Stimulated activated CD4-positive, alpha-beta T cell treated with anti-CD3 and anti-CD28 coated beads, TNF-alpha, amount 100 ng/mL, for 4 hours (primary cell): ENCODE measurements at places on chromosomes 4 and X.

- DNase-seq, result no peak
Measured at GRCh38 chr4:21205821-21206531, 505.7 kb downstream of the PACRGL start.

- DNase-seq, result no peak
Measured at GRCh38 chr4:106334741-106335470, 18.6 kb downstream of the AIMP1 start.

DNA sequence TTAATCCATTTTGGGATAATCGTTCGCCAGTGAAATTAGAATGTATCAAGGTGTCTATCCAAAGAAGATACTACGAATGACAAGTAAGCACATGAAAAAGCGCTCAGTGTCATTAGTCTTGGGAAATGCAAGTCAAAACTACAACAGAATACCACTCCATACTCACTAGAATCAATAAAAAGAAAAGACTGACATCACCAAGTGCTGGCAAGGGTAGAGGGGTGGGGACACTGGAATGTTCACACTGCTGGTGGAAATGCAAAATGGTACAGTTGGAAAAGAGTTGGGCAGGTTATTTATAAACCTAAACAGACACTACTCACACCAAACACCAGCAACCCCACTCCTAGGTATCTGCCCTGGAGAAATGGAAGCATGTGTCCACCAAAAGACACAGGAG lies 11.2 kb downstream of the WDR1 start:
- DNase-seq, result no peak

DNA sequence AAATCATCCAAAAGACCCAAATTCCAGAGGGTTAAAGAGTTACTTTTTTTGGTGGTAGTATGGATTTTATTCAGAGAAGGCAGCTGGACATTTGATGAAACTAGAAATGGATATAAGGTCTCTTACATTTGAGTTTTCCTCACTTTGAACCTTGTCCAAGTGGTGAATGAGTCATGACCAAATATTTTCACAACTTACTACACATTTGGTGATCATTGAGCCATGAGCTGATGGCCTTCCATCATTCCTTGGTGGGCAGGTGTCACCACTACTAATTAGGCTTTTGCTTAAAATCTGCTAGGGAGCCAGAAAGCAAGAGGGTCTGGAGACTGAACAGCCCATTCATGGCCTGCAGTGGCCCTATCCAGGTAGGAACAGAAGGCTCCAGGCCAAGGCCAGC lies 620.2 kb upstream of the INTU start:
- DNase-seq, result no peak

- no peak for DNase-seq
Measured at GRCh38 chr4:100117750-100118149, 72.5 kb downstream of the DDIT4L start.

GRCh38 chrX:81348388-81348787 lies 146.5 kb downstream of the SH3BGRL start:
- DNase-seq, result no peak

GRCh38 chr4:185512516-185512915 lies 22.8 kb downstream of the PDLIM3 start:
- DNase-seq, result no peak

DNA sequence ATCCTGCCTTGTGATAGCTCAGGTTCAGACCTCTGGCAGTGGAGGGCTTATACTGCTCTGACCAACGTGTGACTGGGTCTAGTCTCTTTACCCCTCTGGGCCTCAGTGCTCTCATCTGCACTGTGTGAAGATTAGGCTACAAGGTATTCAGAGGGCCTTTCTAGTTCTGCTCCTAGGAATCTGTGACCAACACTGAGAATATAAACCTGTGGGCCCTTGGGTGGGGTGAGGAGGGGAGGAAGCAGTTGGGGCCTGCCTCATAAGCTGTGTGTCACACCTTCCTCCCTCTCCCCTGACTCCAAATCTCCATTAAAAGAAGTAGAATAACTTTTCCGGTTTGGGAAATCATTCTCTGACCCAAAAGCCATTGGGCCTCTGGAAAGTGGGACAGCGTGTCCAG lies 66.3 kb upstream of the MSN start:
- DNase-seq, result no peak
